ENCODE measurements at places on chromosomes 12 and 14.

GRCh38 chr14:20470603-20470901 is 1.3 kb downstream of the PNP start:
- no peak for ATAC-seq

DNA sequence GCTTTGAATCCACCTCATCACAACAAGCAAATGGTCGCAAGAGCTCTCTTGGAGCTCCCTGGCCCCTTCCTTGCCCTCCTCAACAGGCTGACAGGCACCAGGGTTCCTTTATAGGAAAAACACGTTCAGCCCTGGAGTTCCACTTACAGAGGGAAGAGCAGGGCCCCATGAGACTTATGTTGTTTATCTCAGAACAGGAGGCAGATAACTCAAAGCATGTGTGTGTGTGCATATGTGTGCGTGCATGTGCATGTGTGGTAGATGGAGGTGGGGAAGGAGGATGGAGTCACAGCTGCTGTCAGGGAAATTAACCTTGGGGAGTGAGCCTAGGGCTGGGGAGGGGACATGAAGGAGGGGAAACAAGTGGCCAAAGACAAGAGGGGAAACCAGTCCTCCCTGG is 138.1 kb downstream of the DPF3 start:
- no peak for ATAC-seq

DNA sequence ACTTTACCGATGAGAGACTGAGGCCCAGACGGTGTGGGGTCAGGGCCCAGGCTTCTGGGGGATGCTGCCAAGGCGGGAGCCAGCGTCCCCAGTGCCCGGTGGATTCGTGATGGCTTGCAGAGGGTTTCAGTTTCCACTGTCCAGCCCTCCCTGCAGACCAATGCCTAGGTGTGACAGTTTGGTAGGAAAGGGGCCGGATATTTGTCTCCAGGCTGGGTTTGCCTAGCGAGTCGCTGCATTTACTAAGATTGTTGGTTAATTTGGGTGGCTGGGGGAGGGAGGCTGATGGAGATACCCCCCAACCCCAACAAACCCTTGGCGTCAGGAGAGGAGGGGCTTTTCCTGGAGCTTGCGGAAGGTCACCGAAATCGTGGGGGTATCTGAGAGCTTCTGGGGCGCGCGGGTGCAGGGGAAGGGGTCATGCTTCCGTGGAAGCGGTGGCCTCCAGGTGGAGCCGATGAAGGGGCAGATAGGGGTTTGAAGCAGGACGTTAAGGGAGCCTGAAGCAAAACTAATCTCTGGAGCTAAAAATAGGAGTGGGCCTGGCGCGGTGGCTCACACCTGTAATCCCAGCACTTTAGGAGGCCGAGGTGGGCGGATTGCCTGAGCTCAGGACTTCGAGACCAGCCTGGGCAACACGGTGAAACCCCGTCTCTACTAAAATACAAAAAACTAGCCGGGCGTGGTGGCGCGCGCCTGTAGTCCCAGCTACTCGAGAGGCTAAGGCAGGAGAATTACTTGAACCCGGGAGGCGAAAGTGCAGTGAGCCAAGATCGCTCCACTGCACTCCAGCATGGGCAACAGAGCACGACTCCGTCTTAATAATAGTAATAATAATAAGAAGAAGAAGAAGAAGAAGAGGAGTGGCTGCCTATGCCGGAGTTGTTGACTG is 1.1 kb upstream of the CDC42BPB start:
- ATAC-seq, result peak; percentile 17

DNA sequence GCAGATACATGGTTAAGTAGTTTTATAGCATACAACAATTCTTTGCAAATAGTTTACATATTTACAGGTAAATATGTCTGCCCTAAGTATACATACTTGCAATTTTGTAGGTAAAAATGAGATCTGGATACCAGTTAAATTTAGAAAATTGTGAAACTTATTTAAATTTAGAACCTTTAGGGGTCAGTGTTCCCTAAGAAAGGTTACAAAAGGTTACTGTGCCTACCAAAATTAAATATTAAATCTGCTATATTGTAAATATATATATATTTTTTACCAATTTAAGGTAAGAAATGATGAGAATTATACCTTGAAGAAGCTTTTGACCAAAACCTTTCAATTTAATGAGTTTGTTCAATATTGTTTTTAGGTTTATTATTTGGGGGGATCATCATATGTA is 54.0 kb downstream of the MIPOL1 start:
- ATAC-seq, result no peak

GRCh38 chr14:103093856-103094405 is 594 bp upstream of the EXOC3L4 start:
- ATAC-seq, result peak; percentile 4

GRCh38 chr14:80926397-80927082 is 15.0 kb downstream of the CEP128 start:
- no peak for ATAC-seq

GRCh38 chr14:93946104-93946503 is 19.0 kb downstream of the FAM181A start:
- no peak for ATAC-seq

GRCh38 chr14:49957089-49957852 is 64.4 kb downstream of the ARF6 start:
- ATAC-seq, result no peak

- peak; percentile 84 for ATAC-seq
These were observed 1176.7 kb upstream of the SEL1L start for GRCh38 chr14:82710267-82710841.

GRCh38 chr14:84856751-84857534 is 673.0 kb upstream of the FLRT2 start:
- no peak for ATAC-seq

DNA sequence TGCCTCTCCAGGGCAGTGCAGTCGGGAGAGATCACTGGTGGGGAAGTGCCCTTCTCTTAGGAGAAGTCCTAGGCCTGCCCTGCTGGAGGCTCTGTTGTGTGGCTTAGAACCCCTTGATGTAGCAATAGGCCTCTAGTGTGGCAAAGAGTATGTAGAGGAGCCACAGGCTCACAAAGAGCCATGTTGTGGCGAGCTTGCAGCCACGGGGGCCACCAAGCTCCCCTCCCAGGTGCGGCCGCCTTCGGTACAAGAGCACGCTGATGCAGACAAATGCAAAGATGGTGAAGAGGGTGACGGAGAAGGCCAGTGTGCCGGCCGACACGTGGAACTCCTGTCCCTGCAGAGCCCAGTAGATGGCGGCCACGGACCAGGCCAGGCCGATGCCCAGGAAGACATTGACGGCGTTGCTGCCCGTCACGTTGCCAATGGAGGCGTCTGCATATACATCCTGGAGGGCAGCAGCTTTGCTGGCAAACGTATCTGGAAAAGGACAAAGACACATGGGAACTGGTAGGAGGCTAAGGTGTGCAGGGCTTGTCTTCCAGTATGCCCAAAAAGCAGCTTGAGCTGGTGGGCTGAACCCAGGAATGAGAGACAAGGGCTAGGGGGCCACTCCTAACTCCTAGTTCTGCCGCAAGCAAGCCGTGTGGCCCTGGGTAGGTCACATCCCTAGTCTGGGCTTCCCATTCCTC is 142.8 kb downstream of the SLC8A3 start:
- peak; percentile 83 for ATAC-seq

DNA sequence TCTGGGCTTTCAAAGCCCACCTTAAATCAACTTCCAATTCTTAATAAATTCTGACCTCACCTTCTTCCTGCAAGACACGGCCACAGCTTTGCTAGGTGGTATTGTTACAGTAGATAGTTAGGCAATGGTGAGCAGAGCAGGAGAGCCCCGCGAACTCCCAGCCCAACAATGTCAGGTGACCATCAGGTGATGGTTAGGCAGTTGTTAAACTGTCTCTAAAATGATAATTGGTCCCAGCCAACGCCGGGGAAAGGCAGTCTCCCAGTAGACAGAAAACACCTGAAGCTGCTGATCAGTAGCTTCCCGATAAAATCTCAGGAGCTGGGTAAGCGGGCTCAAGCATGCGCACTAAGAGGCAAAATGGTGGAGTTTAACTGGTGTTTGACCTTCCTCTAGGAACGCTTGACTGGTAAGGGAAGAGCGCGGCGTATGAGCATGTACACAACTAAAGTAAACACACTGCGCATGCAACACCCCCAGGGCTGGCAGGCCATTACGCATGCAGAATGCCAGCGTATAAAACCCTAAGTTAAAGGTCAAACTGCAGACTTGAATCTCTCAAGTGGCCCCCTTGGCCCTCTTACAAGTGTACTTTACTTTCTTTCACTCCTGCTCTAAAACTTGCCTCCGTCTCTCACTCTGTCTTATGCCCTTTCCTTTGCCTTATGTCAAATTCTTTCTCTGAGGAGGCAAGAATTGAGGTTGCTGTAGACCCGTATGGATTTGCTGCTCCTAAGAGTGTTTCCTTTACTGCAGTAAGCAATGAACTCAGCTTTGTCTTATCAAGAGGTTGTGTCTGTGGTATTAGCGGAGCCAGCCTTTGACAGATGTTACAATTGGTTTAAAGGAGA is 113.5 kb downstream of the C12orf75 start:
- ATAC-seq, result no peak

GRCh38 chr14:27222671-27223070 is 624.8 kb upstream of the NOVA1 start:
- no peak for ATAC-seq

GRCh38 chr12:93078059-93078458 is 149.0 kb upstream of the EEA1 start:
- no peak for ATAC-seq

- ATAC-seq, result no peak
These were observed 49.7 kb downstream of the TSPAN11 start for GRCh38 chr12:30976206-30976605.

GRCh38 chr12:71503579-71504391 is 64.2 kb downstream of the LGR5 start:
- ATAC-seq, result no peak

DNA sequence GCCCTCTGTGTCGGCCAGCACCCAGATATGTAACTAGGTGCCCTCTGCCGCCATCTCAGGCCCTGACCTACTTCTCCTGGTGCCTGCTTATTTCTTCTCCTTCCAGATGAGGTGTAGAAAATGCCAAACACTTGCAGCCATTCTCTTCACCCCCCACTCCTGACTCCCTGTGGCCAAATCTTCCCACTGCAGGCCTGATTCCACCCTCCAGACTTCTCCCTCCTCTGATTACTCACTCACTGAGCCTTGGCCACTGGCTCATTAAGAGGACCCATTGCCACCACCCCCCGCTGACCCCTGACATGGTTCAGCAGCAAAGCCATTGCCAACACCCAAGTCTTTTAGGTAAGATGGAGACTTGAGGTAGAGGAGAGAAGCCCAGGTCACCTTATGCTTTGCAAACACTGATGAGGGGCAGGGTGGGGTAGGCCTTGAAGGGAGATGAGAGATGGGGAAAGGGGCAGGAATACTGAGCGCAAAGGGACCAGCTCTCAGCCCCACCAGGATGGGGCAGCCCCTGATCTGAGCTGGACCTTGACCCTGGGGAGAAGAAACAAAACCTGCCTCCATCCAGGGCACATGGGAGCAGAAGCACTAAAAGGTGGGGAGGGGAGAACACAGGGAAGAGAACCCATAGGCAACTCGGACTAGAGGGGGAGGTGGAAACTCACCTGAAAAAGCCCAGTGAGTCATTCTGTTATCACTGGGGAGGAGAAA is 25.1 kb upstream of the ANO2 start:
- no peak for ATAC-seq

GRCh38 chr12:107847430-107847829 is 72.9 kb downstream of the ASCL4 start:
- no peak for ATAC-seq

GRCh38 chr12:128408669-128409068 is 141.7 kb downstream of the TMEM132C start:
- no peak for ATAC-seq

DNA sequence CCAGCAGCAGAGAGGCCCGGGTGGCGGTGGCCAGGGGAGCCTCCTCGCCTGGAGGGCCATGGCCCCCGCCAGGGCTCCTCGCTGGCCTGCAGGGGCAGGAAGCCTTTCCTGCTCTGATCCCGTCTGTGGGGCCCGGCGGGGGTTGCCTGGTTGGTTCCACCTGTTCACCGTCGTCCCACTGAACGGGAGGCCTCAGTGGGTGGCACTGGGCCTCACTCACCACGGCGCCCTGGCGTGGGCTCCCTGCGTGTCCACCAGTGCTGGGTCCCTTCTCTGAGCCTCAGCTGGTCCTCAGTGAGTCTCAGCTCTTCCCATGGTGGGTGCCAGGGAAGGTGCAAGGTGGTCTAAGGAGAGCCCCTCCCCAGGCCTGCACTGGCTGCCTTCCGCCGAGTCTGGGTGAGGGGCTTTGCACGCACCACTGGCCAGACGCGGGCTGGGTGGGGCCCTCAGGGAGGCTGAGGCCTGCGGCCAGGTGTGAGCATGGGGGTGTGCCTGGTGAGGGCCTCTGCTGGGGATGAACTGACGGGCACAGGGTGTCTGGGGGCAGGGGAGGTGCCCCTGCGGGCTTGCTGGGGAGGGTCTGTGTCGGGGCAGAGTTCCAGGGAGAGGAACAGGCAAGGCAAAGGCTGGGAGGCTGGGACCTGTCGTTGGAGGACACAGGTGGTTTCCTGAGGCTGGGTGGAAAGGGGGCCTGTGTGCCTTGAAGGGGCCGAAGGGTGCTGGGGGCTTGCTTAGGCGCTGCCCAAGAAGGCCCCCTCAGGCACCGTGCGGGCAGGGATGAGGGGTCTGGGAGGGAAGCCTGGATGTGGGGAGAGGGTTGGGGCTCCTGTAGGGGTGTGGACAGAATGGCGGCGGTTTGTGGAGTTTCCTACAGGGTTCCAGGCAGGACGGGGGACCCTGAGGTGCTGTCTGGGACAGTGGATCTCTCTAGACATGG is 339.8 kb downstream of the TMEM121 start:
- ATAC-seq, result no peak

DNA sequence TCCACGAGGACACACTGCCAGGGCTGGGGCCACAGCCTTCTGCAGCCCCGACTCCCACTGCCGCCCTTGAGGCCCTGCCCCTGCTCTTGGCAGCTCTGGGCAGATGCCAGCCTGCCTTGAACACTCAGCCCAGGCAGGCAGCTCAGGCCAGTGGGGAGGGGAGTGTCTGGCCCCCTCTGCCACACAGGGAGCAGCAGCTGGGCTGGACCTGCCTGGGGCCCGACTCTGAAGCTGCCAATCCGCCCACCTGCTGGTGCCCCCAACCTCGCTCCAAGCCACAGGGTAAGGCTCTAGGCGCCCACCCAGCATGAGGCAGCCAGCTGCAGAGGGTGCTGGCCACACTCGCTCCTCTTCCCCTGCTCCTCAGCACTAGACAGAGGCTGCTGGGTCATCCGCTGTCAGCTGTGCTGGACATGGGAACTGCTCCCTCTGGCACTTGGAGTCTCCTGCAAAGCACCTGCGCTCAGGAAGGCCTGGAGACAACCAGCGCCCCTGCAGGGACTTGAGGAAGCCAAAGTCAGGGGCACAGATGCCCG is 24.6 kb upstream of the NUDT14 start:
- no peak for ATAC-seq

- peak; percentile 38 for ATAC-seq
These were observed 10.9 kb downstream of the NAA25 start for GRCh38 chr12:112097641-112098040.

- ATAC-seq, result no peak
These were observed 161.3 kb downstream of the GXYLT1 start for GRCh38 chr12:41983394-41983793.

DNA sequence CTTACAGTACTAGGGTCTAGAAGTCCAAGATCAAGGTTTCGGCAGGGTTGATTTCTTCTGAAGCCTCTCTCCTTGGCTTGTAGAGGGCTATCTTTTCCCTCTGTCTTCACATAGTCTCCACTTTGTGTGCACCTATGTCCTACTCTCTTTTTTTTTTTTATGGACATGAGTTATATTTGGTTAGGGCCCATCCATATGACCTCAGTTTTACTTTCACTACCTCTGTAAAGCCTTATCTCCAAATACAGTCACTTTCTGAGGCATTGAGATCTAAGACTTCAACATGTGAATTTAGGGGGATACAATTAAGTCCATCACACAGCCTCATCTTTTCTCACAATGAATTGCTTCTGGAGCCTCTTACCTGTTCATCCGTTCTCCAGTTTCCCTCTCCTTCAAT is 5.9 kb upstream of the SPTB start:
- no peak for ATAC-seq

- ATAC-seq, result peak; percentile 83
These were observed 6.1 kb downstream of the ERBB3 start for GRCh38 chr12:56086096-56086495.
